ENCODE measurements at places on chromosomes 13 and 19.

DNA sequence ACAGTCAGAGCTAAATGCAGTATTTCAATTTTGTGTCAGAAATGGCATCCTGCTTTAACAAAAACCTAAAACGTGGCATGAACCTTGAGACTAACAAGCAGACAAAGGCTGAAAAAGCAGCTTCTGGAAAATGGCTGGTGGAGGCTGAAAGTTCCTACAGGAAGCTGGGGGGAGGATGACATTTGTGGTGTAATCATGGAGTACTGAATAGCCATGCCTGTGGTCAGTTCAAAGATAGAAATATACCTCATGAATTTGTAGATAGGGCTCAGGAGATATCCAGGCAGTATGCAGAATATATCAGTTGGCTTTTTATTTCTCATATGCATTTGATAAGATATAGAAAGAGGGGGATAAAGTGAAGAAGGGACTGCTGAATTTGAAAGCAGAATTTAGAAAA lies 181.7 kb downstream of the UQCRFS1 start:
- DNase-seq, result no peak

GRCh38 chr19:20247016-20247683 lies 80.1 kb downstream of the ZNF486 start:
- peak; percentile 24 for DNase-seq

DNA sequence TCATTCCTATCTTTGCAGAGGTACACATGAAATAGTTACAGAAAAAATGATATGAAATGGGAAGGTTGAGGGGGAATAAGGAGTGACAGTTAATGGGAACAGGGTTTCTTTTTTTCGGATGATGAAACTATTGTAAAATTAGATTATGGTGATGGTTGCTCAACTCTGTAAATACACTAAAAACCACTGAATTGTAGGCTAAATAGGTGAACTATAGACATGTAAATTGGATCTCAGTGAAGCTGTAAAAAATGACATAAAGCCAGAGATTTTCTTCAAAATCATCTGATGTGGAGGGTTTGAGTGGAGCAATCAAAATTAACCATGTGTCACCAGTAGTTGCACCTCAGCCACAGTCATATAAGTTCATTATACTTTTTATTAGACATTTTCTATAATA lies 6.6 kb upstream of the FLT3 start:
- no peak for DNase-seq

DNA sequence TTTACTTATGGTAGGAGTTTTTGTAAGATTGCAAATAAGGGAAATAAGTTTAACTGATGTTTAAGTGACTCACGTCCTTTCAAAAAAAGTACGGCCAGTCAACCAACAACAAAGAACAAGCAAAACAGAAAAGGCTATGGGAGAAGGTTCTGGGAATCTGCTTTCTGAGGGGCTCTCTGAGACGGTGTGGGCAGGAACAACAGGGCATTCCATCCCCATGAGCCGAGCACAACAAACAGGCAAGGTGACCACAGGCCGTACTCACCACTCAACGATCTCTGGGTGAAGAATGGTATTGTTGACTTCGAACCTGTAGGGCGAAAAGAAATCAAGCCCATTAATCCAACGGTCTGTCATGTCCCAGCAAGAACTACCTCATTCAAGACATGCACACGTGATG lies 43.8 kb downstream of the PEPD start:
- no peak for DNase-seq

- DNase-seq, result no peak
These were observed 7.5 kb upstream of the ZNF256 start for GRCh38 chr19:57954996-57955395.

GRCh38 chr13:20428666-20429644 lies 96.7 kb downstream of the CRYL1 start:
- no peak for DNase-seq

GRCh38 chr19:3365836-3366752 lies at the start of gene NFIC:
Gene NFIC, plus strand, starts transcription at chr19:3366583. Its CDS starts 54 bp downstream, at chr19:3366637.
- DNase-seq, result peak; percentile 63

- no peak for DNase-seq
These were observed 20.4 kb downstream of the MPND start for GRCh38 chr19:4363571-4364304.

DNA sequence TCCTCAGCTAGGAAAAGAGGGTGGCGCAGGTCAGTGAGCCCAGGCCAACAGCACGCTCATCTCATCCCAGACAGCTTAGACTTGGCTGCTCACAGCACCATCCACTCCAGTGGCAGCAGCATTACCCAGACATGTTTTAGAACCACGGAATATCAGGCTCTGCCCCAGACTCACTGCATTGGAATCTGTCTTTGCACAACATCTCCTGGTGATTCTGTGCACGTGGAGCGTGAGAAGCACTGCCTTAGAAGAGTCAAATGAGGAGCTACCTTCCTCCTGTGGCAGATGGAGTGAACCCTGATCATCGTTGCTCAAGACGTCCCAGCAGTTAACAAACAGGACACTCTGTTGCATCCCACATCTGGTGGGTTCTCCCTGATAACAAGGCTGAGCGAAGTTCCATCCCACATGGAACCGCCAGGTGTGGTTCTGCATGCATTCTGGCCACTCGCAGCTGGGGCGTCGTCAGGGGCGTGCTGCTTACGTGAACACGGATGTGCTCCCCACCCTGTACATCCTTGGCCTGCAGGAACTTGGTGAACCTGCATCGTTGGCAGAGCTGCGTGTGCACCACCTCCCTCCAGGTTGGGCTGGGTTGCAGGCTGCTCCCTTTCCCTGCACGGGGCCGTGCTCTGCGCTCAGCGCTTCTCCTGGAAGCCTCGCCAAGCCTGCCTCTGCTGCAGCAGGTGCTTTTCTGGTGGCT lies 25.2 kb upstream of the ATP11A start:
- DNase-seq, result no peak

- DNase-seq, result no peak
These were observed 3.3 kb downstream of the REX1BD start for GRCh38 chr19:18591735-18592385.

DNA sequence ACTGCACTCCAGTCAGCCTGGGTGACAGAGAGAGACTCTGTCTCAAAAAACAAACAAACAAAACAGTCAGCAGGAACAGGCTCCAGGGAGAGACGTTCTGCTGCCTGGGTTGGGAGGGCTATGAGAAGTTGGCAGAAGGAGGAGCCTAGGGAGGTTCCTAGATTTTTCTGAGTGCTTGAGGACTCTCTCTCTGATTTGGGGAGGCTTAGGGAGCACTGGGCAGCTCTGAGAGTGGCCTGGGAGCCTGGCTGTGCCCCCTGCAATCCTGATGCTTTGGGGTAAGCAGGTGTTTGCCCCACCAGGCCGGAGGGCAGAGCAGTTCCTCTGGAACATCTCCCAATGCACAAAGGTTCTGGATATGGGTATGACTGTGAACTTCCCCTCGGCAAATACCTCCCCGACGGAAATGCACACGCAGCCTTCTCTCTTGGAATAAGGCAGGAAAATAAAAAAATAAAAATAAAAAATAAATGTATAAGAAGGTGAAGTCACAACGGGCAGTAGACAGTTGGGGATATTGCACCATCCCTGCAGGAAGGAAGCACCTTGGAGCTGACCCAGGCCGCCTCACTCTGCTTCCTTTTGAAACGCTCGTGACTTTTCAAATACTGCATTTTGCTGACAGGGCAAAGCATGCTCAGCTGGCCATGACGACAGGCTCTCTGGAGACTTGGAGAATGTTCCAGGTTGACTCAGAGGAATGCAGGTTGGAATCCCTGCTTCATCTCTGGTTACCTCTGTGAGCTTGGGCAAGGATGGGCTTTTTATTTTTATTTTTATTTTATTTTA lies 26.5 kb upstream of the HOMER3 start:
- no peak for DNase-seq

GRCh38 chr13:50236898-50237318 lies 221.7 kb downstream of the KCNRG start:
- peak; percentile 43 for DNase-seq

DNA sequence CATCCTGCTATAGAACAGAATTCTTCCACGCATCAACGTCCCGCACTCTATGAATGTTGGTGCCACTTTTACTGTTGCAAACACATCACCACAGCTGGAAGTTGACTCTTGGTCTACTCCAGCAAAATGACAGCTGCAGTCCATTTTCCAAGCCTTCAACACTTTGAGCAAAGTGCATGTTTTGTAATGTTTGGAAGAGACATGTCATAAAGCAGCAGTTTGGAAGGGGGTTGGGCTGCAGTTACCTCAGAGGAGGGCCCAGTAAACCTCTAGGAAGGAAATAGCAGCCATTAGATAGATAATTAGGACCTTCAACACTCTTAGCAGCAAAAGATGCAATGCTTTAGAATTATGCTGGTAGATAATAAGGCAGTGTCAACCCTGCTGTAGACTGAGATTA lies 323.6 kb downstream of the TDRD3 start:
- no peak for DNase-seq

DNA sequence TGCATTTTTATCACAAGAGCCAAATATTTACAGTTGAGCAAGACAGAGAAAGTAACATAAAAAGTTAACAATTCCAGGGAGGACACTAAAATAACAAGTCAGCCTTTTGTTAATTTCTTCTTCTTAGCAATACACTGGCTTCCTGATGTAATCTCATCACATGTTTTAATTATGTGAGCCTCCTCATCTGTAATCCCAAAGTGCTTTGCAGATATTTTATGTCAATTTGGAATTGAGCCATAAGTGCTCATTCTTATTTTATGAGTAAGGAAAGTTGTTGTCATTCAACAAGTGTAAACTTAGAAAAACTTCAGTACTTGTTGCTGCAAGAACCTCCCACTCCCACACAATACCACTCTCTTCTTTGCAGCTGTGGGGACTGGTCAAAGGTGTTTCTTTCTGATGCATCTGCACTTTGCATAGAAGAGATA lies 223.6 kb downstream of the GPC6 start:
- DNase-seq, result no peak

GRCh38 chr13:20513466-20513995 lies 12.1 kb downstream of the CRYL1 start:
- no peak for DNase-seq

GRCh38 chr19:57655443-57655842 lies 13.3 kb upstream of the ZSCAN4 start:
- DNase-seq, result no peak

DNA sequence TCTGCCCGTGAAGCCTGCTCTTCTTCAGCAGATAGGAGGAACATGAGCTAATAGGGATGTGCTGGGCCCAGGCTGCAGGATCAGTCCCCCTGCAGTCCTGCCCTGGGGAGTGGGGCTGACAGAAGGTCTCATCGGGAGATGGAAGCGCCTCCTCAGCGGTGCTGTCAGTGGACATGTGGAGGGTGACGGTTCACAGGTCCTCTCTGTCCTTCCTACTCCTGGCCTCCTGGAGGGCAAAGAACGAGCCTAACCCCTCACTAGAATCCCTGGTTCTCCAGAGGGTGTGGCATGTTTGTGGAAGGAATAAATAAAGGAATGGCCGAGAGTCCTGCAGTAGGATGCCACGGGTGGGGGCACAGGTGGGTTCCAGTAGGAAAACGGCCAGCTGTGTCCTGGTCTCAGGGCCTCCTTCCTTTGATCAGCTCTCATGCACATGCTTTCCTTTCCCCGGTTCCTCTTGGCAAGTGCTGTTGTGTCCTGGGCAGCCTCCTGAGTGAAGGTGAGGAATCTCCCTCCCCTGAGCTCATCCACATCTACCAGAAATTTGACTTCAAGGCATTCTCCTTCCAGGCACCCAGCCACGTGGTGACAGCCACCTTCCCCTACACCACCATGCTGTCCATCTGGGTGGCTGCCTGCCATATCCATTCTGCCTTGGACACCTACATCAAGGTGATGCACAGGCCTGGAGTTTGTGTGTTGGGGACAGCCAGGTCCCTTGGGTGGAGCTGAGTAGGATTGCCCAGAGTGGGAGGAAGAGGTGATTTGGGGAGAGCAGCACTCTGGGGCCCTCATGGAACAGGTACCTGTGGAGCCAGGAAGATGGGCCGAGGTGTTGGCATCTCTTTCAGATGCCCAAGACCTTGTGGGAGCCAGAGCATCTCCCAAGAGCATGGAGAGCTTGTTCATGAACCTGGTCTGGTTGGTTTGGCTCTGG lies 28.6 kb upstream of the ZNF492 start:
- DNase-seq, result no peak

GRCh38 chr13:59445812-59446211 lies 717.9 kb downstream of the DIAPH3 start:
- no peak for DNase-seq

GRCh38 chr13:73481886-73482445 lies 423.2 kb downstream of the KLF5 start:
- no peak for DNase-seq

DNA sequence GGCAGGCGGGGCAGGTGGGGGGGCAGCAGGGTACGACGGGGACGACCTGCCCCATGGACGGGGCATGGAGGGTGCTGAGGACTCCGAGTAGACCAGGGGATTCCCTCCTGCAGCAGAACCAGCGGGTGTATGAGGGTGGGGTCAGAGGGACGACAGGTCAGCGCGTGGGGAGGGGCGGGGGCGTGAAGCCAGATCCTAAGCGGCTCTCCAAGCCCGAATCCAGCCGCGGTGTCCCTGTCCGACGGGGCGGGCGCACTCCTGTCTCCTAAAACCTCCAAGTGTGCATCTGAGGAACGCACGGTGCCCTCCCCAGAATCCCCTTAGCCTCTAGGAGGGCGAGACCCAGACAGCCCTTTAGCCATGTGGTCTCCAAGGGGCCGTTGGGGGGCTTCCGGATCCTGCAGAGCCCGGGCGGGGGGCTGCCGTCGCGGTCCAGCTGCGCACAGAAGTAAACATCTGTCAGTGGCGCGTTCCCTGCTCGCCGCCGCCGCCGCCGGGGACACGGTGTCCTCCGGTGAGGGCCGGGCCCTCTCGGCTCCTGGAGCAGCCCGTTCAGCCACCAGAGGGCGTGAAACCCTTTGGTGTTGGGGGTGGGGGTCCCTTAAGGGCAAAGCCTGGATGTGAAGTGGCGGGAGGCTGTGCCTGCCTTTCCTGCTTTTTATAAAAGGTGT lies 730 bp downstream of the NRTN start:
- peak; percentile 73 for DNase-seq

- DNase-seq, result no peak
These were observed 99.2 kb downstream of the ABCC4 start for GRCh38 chr13:95201814-95202651.

DNA sequence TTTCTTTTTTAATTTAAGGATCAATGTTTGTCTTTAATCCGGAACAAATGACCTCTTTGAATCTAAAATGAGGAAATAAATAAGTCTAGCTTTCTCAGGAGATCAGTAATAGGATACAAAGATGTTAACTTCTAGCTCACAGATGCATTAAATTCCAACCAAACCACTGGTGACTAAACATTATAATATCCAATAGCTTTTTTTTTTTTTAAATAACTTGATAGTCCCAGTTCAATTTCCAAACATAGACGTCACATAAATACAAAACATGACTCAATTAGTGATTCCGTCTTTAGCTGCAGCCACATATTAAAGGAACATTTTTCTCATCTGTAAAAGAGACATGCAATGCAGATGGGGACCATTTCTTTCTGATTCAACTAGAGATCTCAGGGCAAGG lies 390.5 kb upstream of the PCDH9 start:
- no peak for DNase-seq

GRCh38 chr19:45450012-45450333 lies 17.8 kb upstream of the FOSB start:
- DNase-seq, result no peak

- no peak for DNase-seq
These were observed 44.3 kb upstream of the SLC15A1 start for GRCh38 chr13:98796798-98797197.
